ENCODE measurements at places on chromosomes 3 and 15. TPM values are rescaled to one million over a fixed set of nuclear protein-coding genes. Genes with fewer than 3 reads are reported as not detected.

GRCh38 chr15:62758126-62758951, 284.2 kb upstream of the TPM1 start:
- peaks cover 50% of the 10 kb centered on the region for H3K36me3 ChIP-seq
- H3K27ac ChIP-seq = peak overlapping the region; percentile 78
- peaks cover 39% of the 10 kb centered on the region for H3K4me1 ChIP-seq
- peak; percentile 94 for DNase-seq

- no peak overlapping the region for H3K4me3 ChIP-seq
- DNase-seq = no peak
- no peaks in the 10 kb centered on the region for H3K27me3 ChIP-seq
- H3K27ac ChIP-seq = peak overlapping the region; percentile 52
- H3K4me1 ChIP-seq = no peaks in the 10 kb centered on the region
- no peaks in the 10 kb centered on the region for H3K36me3 ChIP-seq
Measured at GRCh38 chr3:52983336-52983807, 62.5 kb downstream of the SFMBT1 start.

GRCh38 chr15:67157521-67158252, 92.3 kb downstream of the SMAD3 start:
- H3K36me3 ChIP-seq = no peaks in the 10 kb centered on the region
- DNase-seq = no peak
- H3K4me3 ChIP-seq = no peak overlapping the region
- no peaks in the 10 kb centered on the region for H3K27me3 ChIP-seq
- H3K27ac ChIP-seq = peak overlapping the region; percentile 9

TEX55 gene
- total RNA-seq = not detected

DNA sequence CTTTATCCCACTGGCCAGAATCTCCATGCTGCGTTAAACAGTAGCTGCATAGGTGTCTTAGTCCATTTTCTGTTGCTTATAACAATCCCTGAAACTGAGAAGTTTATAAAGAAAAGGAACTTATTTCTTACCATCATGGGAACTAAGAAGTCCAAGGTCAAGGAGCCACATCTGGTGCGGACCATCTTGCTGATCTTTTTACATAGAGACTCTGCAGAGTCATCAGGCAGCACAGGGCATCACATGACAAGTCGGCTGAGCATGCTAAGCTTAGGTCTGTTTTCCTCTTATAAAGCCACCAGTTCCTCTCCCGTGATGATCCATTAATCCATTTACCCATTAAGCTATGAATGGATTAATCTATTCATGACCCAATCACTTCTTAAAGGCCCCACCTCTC, 22.4 kb upstream of the FAM174B start:
- H3K4me1 ChIP-seq = peaks cover under 1% of the 10 kb centered on the region
- DNase-seq = peak; percentile 66

GRCh38 chr3:188683032-188683521, 488.7 kb upstream of the TPRG1 start:
- no peaks in the 10 kb centered on the region for H3K36me3 ChIP-seq
- H3K27me3 ChIP-seq = no peaks in the 10 kb centered on the region
- H3K4me1 ChIP-seq = peaks cover 52% of the 10 kb centered on the region
- DNase-seq = no peak
